Kidney (tissue), 22 donors: ENCODE measurements at places on chromosomes 6 and 20.

DNA sequence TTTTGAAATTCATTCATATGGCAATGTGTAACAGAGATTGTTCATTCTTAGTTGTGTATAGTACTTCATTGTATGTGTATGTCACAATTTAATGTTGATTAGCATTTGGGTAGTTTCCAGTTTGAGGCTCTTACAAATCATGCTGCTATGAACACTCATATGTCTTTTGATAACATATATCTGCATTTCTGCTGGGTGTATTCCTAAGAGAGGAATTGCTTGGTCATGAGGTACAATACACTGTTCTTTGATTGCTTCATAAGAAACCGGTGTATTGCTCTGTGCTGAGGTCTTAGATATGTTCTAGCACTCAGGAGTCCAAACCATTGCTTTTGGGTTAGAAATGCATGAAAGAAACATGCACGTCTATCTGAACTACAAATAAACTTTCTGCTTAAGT lies 492.9 kb upstream of the JAG1 start:
- no peaks in the 10 kb centered on the region for H3K4me1 ChIP-seq
- no peak for DNase-seq
- no peak overlapping the region for H3K27ac ChIP-seq
- no peaks in the 10 kb centered on the region for H3K36me3 ChIP-seq
- H3K4me3 ChIP-seq: no peak overlapping the region

GRCh38 chr6:170117111-170117972 lies 173.5 kb downstream of the DLL1 start:
- H3K36me3 ChIP-seq: no peaks in the 10 kb centered on the region
- H3K27ac ChIP-seq: no peak overlapping the region
- no peaks in the 10 kb centered on the region for H3K27me3 ChIP-seq
- peak; percentile 4 for DNase-seq
- H3K4me1 ChIP-seq: no peaks in the 10 kb centered on the region

DNA sequence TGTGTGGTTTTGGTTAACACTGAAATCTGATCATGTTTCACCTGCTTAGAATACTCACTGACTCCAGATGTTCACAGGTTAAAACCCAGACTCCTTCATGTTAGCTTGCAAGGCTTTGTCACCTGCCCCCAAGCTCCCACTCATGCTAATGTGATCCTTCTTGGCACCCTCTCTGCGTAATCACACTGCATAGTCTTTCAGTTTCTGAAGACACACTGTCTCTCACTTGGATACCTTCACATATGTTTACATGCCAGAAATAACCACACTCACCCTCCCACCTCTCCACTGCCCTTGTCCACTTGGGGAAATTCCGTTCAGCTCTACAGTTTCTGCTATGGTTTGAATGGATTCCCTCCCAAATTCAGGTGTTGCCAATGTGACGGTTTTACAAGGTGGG lies 234.7 kb upstream of the SASH1 start:
- H3K36me3 ChIP-seq: no peaks in the 10 kb centered on the region
- no peak overlapping the region for H3K27ac ChIP-seq
- no peak for DNase-seq
- no peaks in the 10 kb centered on the region for H3K4me1 ChIP-seq
- no peak overlapping the region for H3K4me3 ChIP-seq
- no peaks in the 10 kb centered on the region for H3K27me3 ChIP-seq

DNA sequence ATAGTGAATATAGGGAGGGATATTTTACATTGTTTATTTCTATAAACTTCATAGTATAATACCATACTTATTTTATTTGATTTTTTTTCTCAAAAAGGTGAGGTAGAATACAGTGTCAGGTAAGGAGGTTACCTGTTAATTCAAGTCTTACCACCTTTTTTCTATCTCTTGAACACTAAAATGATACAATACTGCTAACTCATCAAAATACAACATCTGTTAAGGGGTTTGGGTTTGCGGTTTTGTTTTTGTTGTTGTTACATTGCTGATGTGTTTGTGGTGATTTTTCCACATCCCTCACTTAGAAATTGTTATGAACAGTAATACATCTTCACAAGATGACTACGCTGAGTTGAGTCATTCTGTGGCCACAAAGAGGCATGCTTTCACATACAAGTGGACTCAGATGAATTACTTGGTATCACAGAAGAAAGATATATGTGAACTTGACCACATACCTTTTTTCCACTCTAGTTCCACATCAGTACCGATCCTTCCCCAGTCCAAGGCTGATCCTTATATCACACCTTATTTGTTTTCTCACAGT lies 139.4 kb upstream of the ID4 start:
- no peaks in the 10 kb centered on the region for H3K36me3 ChIP-seq
- no peak overlapping the region for H3K27ac ChIP-seq
- no peak for DNase-seq
- no peaks in the 10 kb centered on the region for H3K27me3 ChIP-seq
- no peaks in the 10 kb centered on the region for H3K4me1 ChIP-seq
- H3K4me3 ChIP-seq: no peak overlapping the region

DNA sequence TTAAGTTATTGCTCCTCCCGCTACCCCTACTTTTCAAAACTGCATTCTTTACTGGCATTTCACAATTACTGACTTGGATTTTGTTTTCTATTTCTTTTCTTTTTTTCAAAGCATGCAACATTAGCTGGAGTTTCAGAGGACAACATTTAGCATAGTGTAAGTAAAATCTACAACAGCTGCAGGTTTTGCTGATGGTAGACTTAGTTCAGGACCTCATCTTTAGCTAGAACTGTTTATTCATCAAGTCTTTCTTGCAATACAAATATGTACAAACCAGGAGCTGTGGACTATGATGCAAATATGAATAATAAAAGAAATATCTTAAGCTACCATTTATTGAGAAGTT lies 728 bp upstream of the CEP162 start:
- no peak for DNase-seq
- H3K4me3 ChIP-seq: peak overlapping the region; percentile 94
- no peaks in the 10 kb centered on the region for H3K4me1 ChIP-seq

DNA sequence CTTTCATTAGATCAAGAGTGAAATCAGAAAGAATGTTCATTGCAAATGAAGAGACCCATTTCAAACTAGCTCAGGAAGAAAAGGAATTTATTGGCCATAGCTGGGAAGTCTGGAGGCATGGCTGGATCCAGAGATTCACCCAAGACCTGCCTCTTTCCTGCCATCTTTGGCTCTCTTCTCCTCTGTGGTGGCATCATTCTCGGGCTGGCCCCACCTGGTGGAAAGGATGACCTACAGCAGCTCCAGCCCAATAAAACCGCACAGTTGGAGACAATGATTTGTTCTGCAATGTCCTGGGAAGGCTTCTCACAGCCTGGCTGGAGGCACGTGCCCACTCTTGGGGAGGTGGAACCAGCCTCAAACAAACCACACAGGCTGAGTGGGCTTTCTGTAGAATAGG lies 18.1 kb upstream of the FERMT1 start:
- no peak overlapping the region for H3K27ac ChIP-seq
- no peaks in the 10 kb centered on the region for H3K4me1 ChIP-seq
- no peak overlapping the region for H3K4me3 ChIP-seq
- H3K27me3 ChIP-seq: no peaks in the 10 kb centered on the region
- no peak for DNase-seq

GRCh38 chr6:117169781-117170281 lies 95.5 kb upstream of the VGLL2 start:
- no peaks in the 10 kb centered on the region for H3K36me3 ChIP-seq
- no peak overlapping the region for H3K4me3 ChIP-seq
- H3K4me1 ChIP-seq: no peaks in the 10 kb centered on the region
- H3K27ac ChIP-seq: no peak overlapping the region

GRCh38 chr6:137378090-137378369 lies 116.2 kb downstream of the OLIG3 start:
- no peak overlapping the region for H3K4me3 ChIP-seq
- H3K4me1 ChIP-seq: no peaks in the 10 kb centered on the region
- no peak overlapping the region for H3K27ac ChIP-seq
- no peaks in the 10 kb centered on the region for H3K36me3 ChIP-seq
- DNase-seq: no peak

DNA sequence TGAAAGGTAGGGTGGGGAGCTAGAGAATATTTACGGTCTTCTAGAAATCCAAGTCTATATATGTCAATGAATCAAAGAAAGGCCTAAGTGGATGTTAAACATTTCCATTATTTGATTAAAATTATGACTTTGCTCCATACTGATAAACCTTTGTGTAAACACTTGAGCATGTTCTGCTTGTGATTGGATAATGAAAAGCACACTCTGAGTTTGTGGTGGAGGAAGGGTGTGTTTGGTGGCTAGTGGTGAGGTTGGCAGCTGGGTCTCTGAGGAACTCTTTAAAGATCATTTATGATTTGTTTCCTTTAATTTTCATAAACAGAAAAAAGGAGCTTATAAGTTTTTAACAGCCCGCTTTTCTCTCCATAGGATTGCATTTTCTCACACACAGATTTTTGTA lies 84.7 kb downstream of the RFPL4B start:
- H3K27ac ChIP-seq: no peak overlapping the region
- no peak overlapping the region for H3K4me3 ChIP-seq
- no peaks in the 10 kb centered on the region for H3K36me3 ChIP-seq
- H3K27me3 ChIP-seq: no peaks in the 10 kb centered on the region
- DNase-seq: no peak

- peak; percentile 59 for DNase-seq
- H3K27ac ChIP-seq: no peak overlapping the region
- no peaks in the 10 kb centered on the region for H3K4me1 ChIP-seq
- H3K4me3 ChIP-seq: no peak overlapping the region
These were observed 75.4 kb upstream of the ECI2 start for GRCh38 chr6:4210629-4211419.

DNA sequence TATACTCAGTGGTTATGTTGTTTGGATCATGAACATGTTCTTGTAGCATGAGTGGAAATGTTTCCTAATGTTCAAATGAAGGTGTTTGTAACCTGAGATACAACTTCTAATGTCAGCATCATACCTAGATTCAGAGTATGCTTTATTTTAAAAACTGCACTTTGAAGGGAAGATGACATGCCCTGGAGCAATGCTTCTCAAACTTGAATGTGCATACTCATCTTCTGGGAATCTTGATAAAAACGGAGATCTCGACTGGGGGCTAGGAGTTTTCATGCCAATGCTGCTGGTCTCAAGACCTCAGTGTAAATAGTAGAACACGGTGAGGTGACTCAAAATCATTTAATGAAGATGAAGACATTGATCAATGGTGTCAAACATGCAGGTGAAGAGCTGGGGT lies 440.0 kb upstream of the NOX3 start:
- H3K4me1 ChIP-seq: no peaks in the 10 kb centered on the region
- no peak overlapping the region for H3K4me3 ChIP-seq
- H3K27me3 ChIP-seq: no peaks in the 10 kb centered on the region

GRCh38 chr20:62969179-62969760 lies 16.8 kb downstream of the SLC17A9 start:
- no peaks in the 10 kb centered on the region for H3K4me1 ChIP-seq
- peaks cover 9% of the 10 kb centered on the region for H3K27me3 ChIP-seq
- H3K27ac ChIP-seq: no peak overlapping the region
- H3K36me3 ChIP-seq: no peaks in the 10 kb centered on the region
- no peak for DNase-seq

DNA sequence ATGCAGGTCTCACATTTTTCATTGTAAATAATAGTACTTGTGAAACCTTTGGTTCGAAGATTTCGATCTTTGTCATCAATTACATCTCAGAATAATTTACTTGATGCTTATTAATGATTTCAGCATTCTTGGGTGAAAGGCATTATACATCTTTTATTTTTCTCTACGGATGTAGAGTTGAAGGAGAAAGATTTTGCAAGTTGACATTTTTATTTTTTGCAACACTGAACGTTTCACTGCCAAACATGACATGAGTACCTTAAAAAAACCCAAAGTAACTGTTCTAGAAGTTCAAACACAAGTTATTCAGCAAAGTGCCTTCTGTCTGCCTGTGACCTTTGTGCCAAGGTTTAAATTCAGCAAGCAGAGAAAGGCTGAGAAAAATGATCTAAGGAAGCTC lies 97.3 kb upstream of the SGK1 start:
- no peak for DNase-seq
- no peaks in the 10 kb centered on the region for H3K27me3 ChIP-seq
- H3K4me3 ChIP-seq: no peak overlapping the region
- H3K36me3 ChIP-seq: no peaks in the 10 kb centered on the region
- peaks cover 2% of the 10 kb centered on the region for H3K4me1 ChIP-seq

GRCh38 chr6:2353412-2354137 lies 108.2 kb upstream of the GMDS start:
- H3K4me1 ChIP-seq: no peaks in the 10 kb centered on the region
- no peaks in the 10 kb centered on the region for H3K36me3 ChIP-seq
- no peaks in the 10 kb centered on the region for H3K27me3 ChIP-seq

DNA sequence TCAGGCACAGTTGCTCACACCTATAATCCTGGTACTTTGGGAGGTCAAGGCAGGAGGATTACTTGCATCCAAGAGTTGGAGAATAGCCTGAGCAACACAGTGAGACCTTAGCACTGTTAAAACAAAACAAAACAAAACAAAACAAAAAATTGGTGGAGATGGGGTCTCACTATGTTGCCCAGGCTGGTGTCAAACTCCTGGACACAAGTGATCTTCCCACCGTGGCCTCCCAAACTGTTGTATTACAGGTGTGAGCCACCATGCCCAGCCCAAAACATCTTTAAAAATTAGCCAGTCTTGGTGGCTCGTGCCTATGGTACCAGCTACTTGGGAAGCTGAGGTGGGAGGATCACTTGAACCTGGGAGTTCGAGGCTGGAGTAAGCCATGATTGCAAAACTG lies 120.2 kb downstream of the GMDS start:
- DNase-seq: no peak
- no peaks in the 10 kb centered on the region for H3K4me1 ChIP-seq
- H3K36me3 ChIP-seq: no peaks in the 10 kb centered on the region
- no peaks in the 10 kb centered on the region for H3K27me3 ChIP-seq
- H3K4me3 ChIP-seq: no peak overlapping the region
- H3K27ac ChIP-seq: no peak overlapping the region

GRCh38 chr20:54324041-54324440 lies 116.2 kb downstream of the PFDN4 start:
- no peaks in the 10 kb centered on the region for H3K36me3 ChIP-seq
- H3K27me3 ChIP-seq: no peaks in the 10 kb centered on the region
- no peak for DNase-seq
- H3K4me1 ChIP-seq: no peaks in the 10 kb centered on the region
- no peak overlapping the region for H3K27ac ChIP-seq

DNA sequence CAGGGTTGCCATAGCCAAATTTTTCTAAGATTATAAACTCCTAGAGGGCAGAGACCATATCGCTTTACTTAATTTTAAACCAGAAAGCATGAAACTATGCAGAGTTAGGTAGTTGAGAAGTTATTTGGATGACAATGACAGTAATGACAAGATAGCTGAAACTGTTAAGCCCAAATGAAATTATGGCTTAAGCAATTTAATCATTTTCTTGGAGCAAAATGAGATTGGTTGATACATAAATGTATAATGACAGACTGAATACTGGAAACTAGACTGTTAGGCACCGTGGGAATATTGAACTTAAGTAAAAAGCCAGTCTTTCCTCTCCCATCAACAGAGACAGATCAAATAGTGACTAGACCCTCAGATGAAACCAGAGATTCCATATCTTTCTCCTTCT lies 670.3 kb upstream of the NRSN1 start:
- H3K36me3 ChIP-seq: no peaks in the 10 kb centered on the region
- H3K4me3 ChIP-seq: no peak overlapping the region
- no peaks in the 10 kb centered on the region for H3K27me3 ChIP-seq
